NAMALWA (cell line): ENCODE measurements at places on chromosomes 2 and 18.

DNA sequence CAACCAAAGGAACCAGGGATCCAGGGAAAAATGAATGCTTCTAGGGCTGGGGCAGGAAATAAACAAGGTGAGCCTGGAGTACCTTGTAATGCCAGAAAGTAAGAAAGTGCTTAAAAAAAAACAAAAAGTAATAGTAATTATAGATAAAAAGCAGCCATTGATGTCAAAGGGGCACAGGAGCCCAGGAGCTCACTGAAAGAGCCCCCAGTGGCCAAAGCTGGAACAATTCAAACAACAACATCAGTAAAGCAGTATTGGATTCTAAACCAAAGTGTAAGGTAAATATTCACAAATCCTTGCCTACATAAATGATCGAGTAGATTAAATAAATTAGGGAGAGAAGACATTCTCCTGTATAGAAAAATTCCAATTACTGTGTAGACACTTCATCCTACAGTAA lies 114.3 kb upstream of the ARL4C start:
- peak; percentile 37 for DNase-seq

DNA sequence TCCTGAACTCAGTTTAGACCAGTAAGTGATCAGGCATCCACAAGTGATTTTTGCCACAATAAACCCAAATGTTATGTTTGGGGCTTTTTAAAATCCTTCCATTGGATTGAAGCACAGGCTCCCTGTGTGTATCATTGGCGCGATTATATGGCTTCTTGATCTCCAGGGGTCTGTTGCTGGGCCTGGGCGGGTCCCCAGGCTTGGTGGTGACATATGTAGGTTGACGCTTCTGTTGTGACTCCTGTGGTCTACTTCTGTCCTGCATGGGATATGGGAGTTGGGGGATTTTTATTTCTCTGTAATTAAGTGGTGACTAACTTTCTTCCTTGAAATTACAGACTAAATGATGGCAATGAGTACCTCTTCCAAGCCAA lies 56.2 kb upstream of the EML6 start:
- no peak for DNase-seq

DNA sequence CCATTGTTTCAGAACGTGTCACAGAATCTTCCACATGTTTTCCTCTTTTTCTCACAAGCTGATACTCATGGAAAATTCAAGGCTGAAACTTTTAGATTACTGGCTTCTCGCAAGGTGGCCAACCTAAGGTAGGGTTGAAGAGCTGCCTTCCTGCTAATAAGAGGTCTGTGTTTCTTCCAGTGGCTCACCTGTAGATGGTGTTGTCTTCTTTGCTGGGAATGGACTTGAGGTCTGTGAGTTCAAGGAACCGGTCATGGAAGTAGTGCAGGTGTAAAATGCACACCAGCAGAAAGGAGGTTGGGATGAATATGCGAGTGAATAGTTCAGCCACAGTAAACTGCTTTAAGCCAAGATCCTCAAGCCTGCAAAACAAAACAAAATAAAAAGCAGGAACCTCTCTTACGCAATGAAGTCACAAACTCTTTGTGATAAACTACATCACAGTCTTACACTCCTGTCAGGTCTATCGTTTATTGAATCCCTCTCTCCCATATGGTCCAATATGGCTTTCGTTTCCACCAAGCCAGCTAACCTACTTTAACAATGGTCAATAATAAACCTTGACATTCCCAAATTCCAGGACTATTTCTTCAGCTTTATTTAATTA lies 258.9 kb downstream of the NAPG start:
- DNase-seq: no peak

- DNase-seq: no peak
These were observed 5.7 kb downstream of the GREB1 start for GRCh38 chr2:11539317-11540147.
